HCT116 (cell line): ENCODE measurements at places on chromosomes 7 and 10.
A peak's percentile ranks its signal among the peaks of the same experiment; 100 is the strongest.

GRCh38 chr7:69090936-69091335, 507.3 kb upstream of the AUTS2 start:
- DNase-seq, result no peak

DNA sequence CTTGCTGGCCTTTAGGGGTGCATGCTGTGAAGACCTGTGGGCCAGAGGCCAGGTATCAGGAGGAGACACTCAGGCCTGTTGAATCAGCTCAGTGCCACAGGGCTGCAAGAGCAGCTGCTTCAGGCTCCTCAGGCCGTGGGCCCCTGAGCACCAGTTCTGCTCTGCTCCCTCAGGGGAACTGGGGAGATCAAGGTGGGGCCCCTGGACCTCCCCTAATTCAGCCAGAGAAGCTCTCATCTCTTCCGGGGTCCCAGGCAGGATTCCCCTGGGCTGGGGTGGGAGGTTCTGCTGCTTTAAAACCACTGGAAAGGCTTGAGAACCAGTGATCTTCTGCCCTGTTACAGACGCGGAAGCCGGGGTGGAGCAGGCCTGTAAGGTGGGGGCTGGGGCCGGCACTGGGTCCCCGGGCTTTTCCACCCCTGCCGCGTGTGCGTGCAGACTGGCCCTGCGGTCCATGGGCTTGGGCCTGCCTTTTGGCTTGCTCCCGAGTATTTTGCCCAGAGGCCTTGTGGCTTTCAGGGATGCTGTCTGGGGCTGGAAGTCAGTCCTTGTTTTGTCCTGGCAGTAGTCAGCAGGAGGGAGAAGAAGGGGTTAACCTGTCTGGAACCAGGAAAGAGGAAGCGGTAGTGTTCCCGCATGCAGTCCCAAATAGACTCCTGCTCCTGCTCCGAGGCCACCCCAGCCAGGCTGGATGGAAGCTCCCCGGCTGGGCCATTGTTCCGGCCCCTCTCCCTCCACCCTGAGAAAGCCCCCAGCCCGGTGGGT, 74.3 kb downstream of the LHPP start:
- no peak for DNase-seq

GRCh38 chr10:10417671-10418070, 600.0 kb upstream of the CELF2 start:
- no peak for DNase-seq

DNA sequence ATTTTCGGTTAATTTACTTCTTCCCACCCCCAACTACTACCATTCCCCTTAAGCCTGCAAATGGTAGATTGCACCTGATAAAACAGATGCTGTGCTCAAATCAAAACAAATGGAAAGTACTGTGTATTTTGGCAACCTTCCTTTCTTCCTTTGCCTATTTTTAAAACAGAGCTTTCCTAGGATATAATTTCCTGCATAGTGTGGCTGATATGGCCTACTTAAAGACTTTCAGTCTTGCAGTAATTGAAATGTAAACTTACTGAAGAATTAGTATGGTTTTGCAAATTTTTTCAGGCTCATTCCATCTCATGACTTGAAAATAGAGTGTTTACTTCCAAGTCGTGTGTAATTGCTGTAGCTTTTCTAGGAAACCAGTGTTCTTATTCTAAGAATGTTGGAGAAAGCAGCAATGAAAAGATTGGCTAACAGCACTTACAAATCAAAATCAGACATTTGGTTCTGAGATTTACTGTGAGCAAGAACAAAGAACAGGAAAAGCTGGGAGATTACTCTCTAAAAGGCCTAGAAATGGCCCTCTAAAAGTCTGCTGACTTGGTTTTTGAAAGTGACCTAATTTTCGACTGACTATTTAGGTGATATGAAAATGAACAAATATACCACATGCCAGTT, 52.0 kb downstream of the REEP3 start:
- DNase-seq, result no peak

- no peak for DNase-seq
These were observed 2.2 kb downstream of the FGFBP3 start for GRCh38 chr10:91907033-91907594.

DNA sequence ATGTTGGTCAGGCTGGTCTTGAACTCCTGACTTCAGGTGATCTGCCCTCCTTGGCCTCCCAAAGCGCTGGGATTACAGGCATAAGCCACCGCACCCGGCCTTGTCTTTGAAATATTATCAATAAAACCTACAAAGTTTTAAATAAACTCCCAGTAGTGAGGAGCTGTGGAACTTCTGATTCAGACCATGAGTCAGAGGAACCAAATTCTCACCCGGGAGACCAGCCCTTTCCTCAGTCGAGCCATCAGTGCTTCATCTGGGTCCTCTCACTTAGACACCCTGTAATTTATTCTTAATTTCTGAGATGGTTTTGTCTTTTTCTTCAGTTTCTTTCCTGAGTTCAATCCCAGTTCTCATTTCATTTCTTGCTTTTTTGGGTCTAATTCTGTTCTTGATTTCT, 68.6 kb downstream of the DYNC2I1 start:
- no peak for DNase-seq

- no peak for DNase-seq
These were observed 1127.3 kb upstream of the AUTS2 start for GRCh38 chr7:68470836-68471435.

DNA sequence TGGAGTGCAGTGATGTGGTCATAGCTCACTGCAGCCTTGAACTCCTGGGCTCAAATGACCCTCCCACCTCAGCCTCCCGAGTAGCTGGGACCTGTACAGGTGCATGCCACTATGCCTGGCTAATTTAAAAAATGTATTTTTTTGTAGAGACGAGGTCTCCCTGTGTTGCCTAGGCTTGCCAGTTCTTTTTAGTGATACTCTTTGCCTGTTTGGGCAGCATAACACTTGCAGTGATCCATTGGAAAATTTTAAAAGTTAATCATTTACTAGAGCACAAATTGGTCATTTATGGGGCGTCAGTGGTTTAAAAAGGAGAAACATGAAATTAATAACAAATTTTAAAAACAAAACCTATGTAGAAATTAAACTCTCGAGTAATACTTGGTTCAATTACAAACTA, 78.3 kb downstream of the DYNC2I1 start:
- DNase-seq, result no peak

DNA sequence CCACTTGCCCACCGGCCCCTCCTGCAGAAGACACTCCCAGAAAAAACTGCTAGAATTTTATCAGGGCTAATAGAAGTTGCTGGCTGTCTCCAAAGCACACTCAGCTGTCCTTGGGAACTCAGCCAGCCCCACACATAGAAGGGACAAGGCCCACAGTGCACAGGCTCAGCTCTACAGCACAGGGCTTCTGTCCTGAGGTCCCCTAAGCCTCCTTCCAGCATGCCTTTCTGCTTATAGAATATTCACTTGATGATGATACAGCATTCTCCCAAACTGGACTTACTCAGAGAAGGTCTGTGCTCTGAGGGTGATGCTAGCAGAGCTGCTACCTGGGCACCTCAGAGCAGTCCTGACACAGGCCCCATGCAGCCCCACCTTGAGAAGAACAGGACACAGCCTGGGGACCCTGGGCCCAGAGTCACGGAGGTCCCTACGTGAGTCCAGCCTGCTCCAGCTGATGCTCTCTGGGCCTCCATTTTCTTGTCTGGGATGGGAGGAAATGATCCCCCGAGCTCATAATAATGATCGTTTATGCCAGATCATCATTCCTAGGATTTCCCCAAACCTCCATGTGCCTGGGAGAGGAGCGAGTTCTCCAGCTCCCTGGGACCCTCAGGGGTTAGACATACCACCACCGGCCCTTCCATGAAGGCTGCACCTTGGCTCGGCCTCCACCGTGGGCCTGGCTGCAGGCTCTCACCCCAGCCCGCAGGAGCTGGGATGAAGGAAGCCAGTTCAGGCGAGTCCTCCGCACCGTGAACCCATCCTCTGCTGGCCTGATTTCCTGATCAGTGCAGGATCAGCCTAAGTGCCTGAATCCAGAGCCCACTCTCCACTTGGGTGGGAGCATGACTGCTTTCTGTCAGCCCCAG, 145.6 kb downstream of the ZNF248 start:
- no peak for DNase-seq

DNA sequence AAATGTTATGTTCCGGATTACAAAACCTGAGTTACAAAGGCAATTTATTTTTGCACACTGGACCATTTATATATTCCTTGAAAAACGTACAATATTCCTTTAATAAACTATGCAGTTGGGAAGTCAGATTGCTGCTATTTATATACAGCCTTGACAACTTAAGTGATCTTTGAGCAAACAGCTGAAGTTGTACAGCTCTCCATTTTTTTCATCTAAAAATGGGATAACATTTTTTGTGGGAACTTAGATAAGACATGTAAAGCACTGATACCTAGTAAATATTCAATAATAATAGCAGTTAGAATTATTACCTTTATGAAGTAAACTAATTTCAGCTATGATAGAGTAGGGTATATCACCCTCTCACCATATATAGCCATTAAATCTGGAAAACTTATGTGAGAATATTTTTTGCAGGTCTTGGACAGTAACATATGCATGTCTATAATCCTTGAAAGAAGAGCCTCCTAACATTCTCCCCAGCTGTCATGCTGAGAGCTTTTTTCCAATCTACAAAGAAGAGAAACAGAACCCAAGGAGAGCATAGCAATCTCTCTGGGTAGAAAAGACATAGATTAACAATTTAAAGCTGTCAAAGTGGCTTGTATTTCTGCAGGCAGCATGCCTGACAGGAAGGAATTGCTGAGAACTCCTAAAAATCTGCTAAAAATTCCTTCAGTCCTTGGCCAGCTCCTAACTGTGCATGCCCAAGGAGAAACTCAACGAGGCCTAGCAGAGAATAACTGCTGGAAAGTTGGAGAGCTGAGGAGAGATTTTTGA, 326.0 kb downstream of the CRPPA start:
- DNase-seq, result no peak

- DNase-seq, result no peak
These were observed 59.5 kb downstream of the LARP4B start for GRCh38 chr10:871951-872403.

DNA sequence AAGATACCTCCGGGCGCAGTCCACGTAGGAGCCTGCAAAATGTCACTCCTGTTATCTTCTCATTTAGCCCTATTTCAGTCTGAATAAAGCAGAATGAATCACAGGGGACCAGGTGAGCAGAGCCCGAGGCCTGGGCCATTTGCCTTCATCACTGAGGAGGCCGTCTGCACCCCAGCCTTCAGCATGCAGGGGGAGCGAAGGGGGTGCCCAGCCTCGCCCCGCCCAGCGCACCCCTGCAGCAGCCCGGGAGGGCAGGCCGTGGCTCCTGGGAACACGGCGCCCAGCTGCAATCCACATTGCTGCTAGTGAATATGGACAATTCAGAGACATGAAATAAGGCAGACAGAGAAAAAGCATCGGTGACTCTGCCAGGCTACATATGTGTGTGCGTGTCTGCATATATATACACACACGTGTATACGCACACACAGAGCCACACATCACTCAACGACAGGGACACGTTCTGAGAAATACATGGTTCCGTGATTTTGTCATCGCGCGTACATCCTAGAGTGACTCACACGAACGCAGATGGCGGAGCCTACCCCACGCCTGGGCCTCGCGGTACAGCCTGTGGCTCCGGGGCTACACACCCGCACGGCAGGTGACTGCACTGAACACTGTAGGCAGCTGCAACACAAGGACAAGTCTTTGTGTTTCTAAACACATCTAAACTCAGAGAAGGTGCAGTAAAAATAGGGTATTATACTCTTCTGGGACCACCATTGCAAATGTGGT, 15.2 kb upstream of the ELFN1 start:
- no peak for DNase-seq

DNA sequence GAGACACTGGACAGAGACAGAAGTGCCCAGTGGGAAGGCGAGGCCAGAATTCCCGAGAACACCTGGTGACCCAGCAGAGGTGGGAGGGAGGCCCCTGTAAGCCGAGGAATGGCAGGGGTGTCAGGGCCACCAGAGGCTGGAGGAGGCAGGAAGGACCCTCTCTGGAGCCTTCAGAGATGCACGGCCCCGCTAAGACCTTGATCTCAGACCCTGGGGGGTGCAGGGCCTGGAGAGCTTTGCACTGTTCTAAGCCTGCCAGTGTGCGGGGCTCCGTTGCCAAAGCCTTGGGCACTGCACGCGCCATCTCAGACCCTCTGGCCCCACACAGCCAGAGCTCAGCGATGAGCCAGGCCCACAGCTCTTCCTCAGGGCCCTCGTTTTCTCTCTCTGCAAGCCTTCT, 557.1 kb downstream of the PTPRN2 start:
- DNase-seq, result no peak

GRCh38 chr7:1704811-1705738, 35.0 kb downstream of the ELFN1 start:
- no peak for DNase-seq

GRCh38 chr10:15585303-15585715, 134.4 kb downstream of the ITGA8 start:
- DNase-seq, result peak; percentile 51

DNA sequence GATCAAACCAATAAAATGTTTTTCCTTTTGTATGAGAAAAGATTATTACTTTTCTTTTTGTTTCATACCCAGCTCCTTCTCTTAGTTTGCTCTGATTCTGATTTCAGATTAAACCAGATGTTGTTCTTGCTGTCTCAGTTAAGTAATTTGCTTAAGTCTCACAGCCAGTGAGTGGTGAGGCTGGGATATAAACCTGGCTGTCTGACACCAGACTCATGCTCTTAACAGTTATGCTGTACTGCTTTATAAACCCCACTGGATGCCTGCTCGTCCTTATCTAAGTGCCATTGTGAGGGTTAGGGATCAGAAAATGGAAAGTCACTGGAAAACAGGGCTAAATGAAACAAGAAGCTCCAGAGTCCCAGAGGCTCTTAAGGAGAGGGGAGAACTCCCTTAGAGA, 24.3 kb downstream of the GARS1 start:
- DNase-seq, result no peak

DNA sequence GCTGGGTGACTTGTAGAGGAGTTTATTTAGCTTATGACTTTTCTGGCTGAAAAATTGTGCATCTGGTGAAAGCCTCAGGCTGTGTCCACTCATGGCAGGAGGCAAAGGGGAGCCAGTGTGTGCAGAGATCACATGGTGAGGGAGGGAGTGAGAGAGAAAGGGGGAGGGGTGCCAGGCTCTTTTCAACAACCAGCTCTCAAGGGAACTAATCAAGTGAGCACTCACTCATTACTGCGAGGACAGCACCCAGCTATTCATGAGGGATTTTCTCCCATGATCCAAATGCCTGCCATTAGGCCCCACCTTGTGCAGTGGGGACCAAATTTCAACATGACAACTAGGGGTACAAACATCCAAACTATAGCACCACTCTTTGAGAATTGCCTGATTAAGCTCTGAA, 590.2 kb downstream of the MAGI2 start:
- DNase-seq, result no peak

DNA sequence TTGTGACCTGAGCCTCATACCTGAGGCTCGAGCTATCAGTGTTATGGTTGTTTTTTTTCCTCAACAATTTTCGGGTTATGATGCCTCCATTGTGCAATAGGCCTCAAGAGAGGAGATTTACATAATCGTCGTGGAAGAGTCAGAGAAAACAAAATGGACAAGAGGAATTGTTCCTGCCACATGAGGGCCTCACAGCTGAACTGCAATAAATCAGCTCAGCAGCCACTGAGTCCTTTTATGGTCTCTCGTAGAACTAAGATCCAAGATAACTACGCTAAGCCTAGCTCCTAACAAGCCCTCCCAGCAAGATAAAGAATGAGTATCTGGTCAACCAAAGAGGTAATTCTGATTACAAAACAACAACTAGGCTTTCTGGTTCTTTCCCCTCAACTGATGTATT, 336.8 kb downstream of the WDR11 start:
- DNase-seq, result no peak
